Right atrium auricular region (tissue), 2 donors: ENCODE measurements at places on chromosomes 2 and 18. TPM values are rescaled to one million over a fixed set of nuclear protein-coding genes. Genes with fewer than 3 reads are reported as not detected.

The RAPGEF4 gene
- 14.1 TPM for total RNA-seq

DNA sequence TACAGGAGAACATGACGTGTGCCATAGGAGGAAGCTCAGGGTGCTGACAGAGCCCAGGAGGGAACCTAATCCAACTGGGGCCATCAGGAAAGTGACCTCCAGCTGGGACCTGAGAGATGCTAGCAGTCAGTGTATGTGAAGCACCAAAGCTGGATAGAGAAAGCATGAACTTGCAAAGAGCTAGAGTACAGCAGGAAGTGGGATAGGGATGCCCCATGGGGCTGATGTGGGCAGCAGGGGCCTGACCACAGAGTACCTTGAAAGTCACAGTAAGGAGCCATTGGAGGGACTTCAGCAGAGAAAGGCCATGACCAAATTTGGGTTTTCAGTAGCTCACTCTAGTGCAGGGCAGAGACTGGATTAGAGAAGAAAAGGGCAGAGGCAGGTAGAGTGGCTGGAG, 91.6 kb upstream of the TTC39C start:
- DNase-seq = no peak

GRCh38 chr18:57789759-57790158, 13.4 kb downstream of the ATP8B1 start:
- no peak for DNase-seq

The LYG2 gene
- total RNA-seq = not detected

The MPP4 gene
- 0.35 TPM for total RNA-seq

DNA sequence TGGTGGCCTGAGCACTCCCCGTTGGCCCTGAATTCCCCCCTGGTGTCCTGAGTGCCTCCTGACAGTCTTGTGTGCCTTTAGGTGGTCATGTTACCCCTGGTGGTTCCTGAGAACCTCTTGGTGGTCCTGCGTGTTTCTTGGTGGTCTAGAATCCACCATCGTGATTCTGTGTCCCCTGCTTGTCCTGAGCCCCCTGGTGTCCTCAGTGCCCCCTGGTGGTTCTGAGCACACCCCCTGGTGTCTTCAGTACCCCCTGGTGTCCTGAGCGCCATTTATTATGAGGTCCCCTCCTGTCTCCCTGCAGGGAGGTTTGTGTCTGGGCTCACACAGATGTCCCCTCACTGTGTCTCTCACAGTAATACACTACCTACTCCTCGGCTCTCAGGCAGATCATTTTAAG, 61.3 kb upstream of the MAL start:
- no peak for DNase-seq
